ENCODE measurements at places on chromosomes 2 and 18. TPM values are rescaled to one million over a fixed set of nuclear protein-coding genes. Genes with fewer than 3 reads are reported as not detected.

- no peak overlapping the region for H3K27ac ChIP-seq
- no peaks in the 10 kb centered on the region for H3K27me3 ChIP-seq
- no peak overlapping the region for H3K4me3 ChIP-seq
- H3K36me3 ChIP-seq = no peaks in the 10 kb centered on the region
Measured at GRCh38 chr18:3085612-3086011, 72.7 kb upstream of the LPIN2 start.

GRCh38 chr2:84844141-84844540, 36.7 kb downstream of the TRABD2A start:
- no peak overlapping the region for H3K27ac ChIP-seq
- DNase-seq = no peak
- no peaks in the 10 kb centered on the region for H3K27me3 ChIP-seq
- H3K4me1 ChIP-seq = peaks cover 58% of the 10 kb centered on the region
- no peak overlapping the region for H3K4me3 ChIP-seq
- peaks cover 5% of the 10 kb centered on the region for H3K36me3 ChIP-seq

- no peaks in the 10 kb centered on the region for H3K27me3 ChIP-seq
- peaks cover 46% of the 10 kb centered on the region for H3K4me1 ChIP-seq
- H3K36me3 ChIP-seq = peaks cover 29% of the 10 kb centered on the region
- DNase-seq = peak; percentile 46
- H3K4me3 ChIP-seq = peak overlapping the region; percentile 95
Measured at GRCh38 chr2:60549238-60549927, 4.1 kb downstream of the BCL11A start.

DNA sequence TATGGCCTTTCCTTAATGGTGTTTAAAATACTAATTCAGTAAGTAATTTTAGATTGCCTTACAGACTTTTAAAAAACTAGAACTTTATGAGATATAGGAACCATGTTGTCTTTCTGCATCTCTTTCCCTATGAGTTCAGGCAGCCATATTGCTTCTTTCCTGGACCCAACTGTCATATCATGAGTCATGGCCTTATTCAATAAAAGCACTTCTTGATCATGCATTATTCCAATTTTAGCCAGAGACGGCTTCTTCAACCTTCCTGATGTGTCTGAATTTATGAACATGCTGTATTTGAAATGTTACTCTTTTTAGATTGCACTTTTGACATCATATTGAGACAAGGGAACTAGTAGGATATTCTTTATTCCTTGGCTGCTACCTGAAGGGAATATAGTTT, 65.4 kb upstream of the MAP3K20 start:
- no peak overlapping the region for H3K27ac ChIP-seq
- no peak overlapping the region for H3K4me3 ChIP-seq
- peaks cover 14% of the 10 kb centered on the region for H3K27me3 ChIP-seq
- H3K36me3 ChIP-seq = no peaks in the 10 kb centered on the region

GRB14 gene
- polyA plus RNA-seq = not detected

IL36B gene
- not detected for polyA plus RNA-seq

CCDC85A gene
- not detected for polyA plus RNA-seq
